ENCODE measurements at places on chromosomes 1 and 21.
A peak's percentile ranks its signal among the peaks of the same experiment; 100 is the strongest.

GRCh38 chr1:108877348-108878159, 769 bp downstream of the GPSM2 start:
- DNase-seq: no peak

- DNase-seq: no peak
Measured at GRCh38 chr21:34782506-34783360, 113.9 kb downstream of the CLIC6 start.

- DNase-seq: no peak
Measured at GRCh38 chr1:63461661-63462230, 61.3 kb downstream of the ITGB3BP start.

DNA sequence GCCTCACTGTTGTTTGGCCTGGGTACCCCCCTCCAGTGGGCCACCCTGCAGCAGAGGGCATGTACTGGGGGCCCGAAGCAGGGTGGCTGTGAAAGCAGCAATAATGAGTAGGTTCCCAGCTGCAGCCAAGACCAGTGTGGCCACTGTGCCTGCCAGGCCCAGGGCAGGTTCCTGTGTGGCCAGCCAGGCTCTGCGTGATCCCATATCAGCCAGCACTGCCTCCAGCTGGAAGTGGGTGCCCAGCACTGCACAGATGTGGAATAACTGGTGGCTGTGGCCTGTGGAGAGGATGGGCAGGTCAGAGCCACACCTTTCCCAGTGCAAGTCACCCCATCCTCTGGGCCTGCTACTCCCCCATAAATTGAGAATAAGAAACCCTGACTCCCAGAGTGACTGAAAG, 2.1 kb downstream of the BGLAP start:
- DNase-seq: no peak

DNA sequence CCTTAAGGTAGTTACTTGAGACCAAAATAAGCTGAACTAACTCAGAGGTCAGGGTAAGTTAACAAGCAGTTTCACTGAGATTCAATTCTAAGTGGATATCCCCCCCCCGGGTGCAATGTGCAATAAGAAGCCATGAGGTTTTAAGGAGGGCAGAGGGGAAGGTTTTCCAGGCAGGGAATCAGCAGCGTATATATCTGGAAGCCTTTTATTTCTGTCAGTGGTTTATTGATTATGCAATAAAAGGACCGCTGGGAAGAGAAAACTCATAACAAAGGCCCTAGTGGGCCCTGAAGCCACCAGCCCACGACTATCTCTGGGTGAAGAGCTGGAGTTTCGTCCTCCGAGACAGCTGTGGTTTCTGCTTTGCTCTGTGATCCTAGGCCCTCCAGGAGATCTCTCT, 53.1 kb upstream of the CTPS1 start:
- no peak for DNase-seq

- DNase-seq: peak; percentile 61
Measured at GRCh38 chr1:77282187-77282865, 507 bp downstream of the AK5 start.

- DNase-seq: peak; percentile 80
Measured at GRCh38 chr1:10909697-10910680, 102.5 kb upstream of the TARDBP start.

GRCh38 chr1:207919523-207920170, 8.7 kb upstream of the CD34 start:
- DNase-seq: no peak

GRCh38 chr1:183082650-183083049, 59.4 kb downstream of the LAMC1 start:
- DNase-seq: no peak

GRCh38 chr1:213397638-213398037, 346.6 kb downstream of the RPS6KC1 start:
- no peak for DNase-seq

DNA sequence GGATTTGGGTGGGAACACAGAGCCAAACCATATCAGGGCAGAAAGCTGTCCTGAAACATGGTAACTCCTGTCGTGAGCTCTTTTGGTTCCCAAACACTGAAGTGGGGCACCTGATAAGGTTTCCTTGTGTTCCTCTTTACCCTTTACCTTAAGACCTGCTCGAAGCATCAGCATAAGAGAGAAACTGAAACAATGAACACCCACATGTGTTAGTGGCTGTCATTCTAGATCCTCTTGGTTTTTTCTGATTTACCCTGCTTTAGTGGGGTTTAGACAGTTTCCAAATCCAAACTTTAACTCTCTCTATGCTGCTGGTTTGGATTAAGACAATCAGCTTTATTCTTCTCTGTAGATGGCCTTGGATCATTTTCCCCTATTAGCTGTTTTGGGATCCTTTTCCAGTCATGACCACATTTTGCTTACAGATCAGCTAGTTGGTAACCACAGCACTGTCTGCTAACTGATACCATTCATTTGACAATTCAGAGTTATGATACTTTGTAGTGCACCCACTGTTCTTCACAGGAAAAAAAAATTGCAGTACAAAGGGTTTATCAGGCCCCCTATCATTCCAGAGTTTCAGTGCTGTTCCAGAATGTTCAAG, 975 bp upstream of the MNDA start:
- DNase-seq: no peak

GRCh38 chr1:46137916-46138315, 5.5 kb upstream of the PIK3R3 start:
- no peak for DNase-seq

DNA sequence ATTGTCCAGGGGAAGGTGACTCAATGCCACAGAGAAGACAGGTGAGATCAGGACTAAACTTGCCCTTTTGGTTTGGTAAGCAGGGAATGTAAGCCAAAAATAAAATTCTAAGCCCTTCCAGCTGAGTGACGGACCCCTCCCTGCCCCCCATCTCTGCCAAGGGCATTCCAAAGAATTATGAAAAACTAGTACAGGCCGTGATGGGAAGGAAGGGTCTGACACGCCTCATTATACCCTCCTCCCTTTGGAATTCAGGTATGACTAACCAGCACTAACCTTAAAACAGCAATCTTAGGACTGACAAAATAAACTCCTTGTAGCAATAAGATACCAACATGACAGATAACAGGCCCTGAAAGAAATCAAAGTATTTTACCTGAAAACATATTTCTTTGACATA, 99.6 kb downstream of the GABPA start:
- no peak for DNase-seq

DNA sequence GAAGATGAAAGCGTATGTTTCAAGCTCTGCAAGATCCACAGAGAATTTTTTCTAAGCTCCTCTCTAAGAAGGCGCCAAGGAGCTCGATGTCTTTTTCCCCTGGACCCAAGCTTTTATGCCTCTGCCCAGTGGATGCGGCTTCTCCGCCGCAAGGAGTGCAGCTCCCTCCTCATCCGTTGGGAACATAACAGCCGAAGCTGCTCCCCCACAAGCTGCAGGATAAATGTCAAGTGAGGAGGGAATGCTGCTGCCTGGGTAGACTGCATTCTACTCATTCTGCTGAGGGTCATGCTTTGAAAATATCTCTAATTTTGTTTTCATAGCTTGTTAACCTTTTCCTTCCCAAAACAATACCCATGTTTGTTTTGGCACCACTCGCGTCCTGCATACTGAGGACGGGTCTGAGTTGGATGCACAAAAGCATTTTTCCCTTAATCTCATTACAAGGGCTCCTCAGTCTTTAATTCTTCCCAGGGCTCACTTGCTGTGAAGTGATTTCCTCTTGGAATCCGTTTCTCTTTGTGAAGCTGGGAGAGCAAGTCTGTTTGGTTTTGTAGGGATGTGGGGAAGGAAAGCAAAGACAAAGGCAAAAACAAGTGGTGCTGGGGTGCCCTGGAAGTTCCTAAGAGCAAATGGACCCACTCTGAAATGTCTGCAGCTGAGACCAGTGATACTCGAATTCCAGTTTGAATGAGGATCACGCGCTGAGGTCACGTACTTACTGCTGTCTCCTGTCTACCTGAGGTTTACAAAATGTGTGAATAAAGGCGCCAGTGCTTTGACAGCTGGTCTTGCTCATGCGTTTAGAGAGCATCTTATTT, 134.0 kb upstream of the IRF2BP2 start:
- no peak for DNase-seq

GRCh38 chr1:172394141-172394751, 26.2 kb upstream of the C1orf105 start:
- DNase-seq: peak; percentile 89

- DNase-seq: peak; percentile 87
Measured at GRCh38 chr1:206050655-206051235, 2.2 kb upstream of the RHEX start.

DNA sequence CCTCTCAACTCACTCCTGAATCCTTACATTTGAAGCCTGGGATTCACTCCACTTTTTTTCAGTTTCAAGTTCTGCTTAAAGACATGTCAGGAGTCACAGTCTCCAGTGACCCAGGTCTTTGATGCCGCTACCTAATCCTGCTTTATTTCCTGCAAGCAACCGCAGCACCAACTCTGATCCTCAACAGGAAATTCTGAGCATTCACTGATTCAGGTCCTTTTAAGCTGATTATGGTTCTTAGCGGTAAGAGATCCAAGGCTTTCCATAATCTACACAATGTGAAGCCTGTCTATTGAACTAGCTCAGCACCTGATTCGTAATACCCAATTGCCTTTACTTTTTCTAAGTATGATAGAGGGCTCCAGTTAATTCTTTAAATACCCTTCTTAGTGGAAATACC, 43.7 kb upstream of the PIGC start:
- DNase-seq: no peak

GRCh38 chr1:6785728-6786505, 663 bp downstream of the CAMTA1 start:
- peak; percentile 20 for DNase-seq

DNA sequence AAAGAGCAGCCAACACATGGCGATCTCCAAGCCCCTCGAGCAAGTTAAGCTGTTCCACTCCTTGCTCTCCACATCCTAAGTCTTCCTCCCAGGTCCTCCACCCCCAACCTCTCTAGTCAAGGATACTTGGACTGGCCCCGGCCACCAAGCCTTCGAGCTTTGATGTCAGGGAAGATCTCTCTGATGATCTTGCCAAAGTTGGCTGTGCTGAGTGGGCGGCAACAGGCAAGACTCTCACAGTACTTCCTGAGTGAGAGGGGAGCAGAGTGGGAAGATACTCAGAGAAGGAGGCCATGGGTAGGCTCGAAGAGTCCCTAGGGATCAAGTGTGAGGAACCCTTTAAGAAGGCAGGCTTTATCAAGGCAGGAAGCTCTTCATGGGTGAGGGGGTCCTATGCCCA, 2.8 kb downstream of the RFX5 start:
- DNase-seq: no peak

GRCh38 chr1:153490272-153491051, 30.0 kb upstream of the S100A7 start:
- no peak for DNase-seq

DNA sequence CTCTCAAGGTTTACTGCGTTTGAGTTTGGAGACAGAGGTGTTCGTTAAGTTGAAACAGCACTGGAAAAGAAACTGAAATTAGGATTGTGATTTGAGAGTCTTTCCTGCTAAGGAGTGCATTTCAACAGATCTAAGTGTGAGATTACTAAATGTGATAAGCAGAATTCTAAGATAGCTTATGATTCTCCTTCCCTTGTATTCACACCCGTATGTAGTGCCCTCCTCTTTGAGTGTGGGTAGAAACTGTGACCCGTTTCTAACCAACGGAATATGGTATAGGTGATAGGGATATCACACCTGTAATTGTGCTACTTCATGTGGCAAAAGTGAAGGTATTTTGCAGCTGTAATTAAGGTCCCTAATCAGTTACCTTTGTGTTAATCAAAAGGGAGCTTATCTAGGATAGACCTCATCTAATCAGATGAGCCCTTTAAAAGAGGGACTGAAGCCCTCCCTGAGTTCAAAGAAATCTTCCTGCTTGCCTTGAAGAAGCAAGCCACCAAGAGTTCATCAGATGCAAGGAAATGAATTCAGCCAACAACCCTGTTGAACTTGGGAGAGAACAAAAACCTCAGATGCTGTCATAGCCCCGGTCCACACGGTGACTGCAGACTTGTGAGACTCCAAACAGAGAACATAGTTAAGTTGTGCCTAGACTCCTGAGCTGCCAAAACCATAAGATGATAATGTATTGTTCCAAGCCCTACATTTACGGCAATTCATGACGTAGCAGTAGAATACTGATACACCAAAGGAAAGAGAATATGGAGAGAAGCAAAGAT, 12.6 kb upstream of the IL12RB2 start:
- DNase-seq: peak; percentile 38

- no peak for DNase-seq
Measured at GRCh38 chr1:182280504-182280900, 111.1 kb downstream of the GLUL start.

GRCh38 chr1:192151176-192151575, 7.1 kb upstream of the RGS18 start:
- DNase-seq: no peak

- no peak for DNase-seq
Measured at GRCh38 chr1:191016765-191017164, 539.1 kb upstream of the BRINP3 start.

DNA sequence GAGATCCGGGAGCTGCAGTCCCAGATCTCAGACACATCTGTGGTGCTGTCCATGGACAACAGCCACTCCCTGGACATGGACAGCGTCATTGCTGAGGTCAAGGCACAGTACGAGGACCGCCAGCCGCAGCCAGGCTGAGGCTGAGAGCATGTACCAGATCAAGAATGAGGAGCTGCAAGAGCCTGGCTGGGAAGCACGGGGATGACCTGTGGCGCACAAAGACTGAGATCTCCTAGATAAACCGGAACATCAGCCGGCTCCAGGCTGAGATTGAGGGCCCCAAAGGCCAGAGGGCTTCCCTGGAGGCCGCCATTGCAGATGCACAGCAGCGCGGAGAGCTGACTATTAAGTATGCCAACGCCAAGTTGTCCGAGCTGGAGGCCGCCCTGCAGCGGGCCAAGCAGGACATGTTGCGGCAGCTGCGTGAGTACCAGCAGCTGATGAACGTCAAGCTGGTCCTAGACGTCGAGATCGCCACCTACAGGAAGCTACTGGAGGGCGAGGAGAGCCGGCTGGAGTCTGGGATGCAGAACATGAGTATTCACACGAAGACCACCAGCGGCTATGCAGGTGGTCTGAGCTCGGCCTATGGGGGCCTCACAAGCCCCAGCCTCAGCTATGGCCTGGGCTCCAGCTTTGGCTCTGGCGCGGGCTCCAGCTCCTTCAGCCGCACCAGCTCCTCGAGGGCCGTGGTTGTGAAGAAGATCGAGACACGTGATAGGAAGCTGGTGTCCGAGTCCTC, 25.5 kb downstream of the ETV3L start:
- peak; percentile 72 for DNase-seq

DNA sequence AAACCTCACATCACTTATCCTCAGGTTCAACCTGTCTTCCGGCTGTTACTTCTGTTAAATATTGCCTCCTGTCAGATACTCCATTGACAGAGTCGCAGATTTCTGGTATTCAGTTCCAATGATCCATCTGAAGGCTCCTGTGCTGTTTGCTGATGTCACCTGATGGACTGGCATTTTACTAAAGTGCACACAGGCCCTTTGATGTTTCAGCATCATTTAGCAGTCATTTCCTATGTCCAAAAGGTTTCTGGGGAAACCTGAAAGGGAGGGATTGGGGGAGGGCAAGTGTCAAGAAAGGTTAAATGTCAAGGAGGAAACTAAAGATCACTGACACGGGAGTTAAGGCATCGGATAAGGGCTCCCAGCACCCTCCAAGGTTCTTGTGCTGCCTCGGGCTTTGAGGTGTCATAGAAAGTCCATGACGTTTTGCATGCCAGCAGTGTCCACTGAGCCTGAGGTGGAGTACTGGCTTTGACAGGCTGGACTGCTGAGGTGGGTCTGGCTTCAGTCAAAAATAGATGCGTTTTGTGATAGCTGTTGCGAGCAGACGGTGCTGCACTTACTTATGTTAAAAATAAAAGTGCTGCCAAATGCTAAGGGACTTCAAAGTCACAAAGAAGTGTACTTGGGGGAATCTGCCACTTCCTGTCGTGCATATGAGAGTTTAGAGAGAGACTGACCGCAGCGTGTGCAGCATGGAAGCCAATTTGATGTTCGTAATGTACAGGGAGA, 30.8 kb downstream of the XCL2 start:
- peak; percentile 32 for DNase-seq
